Right lobe of liver (tissue), 6 donors: ENCODE measurements at places on chromosomes 2 and 18.

DNA sequence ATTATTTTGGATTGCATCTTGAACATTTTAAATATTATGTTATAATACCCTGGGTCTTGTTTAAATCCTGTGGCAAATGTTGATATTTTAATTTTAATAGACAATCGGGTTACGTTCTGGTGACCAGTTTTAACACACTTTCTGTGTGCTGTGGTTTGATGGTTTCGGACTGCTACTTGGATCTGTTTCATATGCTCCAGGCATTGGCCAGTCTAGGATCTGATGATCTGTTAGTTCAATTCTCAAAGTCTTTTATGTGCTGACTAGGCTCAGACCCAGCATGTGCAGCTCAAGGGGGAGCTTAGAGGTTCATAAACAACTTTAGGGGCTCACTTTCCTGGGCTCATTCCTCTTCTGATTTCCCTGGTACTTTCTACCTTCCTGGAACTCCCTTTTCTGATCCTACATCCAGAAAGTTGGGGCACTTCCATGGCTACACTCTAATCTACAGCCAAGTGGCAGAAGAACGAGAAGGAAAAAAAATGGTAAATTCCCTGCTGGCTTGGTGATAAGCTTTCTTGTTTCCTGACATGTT, 5.0 kb upstream of the ZBTB14 start:
- no peak for DNase-seq

GRCh38 chr2:1453561-1453960, 40.3 kb downstream of the TPO start:
- DNase-seq: no peak

DNA sequence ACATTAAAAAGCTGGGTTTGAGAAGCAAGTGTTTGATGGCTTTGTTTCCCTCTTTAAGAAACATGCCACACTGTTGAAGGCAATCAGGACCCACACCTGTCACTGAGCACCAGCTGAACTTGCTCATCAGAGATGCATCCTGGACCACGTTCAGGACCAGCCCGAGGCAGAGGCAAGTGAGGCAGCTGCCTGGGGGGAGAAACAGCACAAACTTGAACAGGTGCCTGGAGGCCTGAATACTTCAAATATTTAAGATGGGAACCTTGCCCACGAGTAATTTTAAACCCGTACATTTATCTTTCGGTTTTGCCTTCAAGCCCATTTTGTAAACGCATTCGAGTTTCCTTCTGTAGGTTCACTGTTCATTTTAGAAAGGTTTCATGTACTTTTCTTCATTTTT, 421.3 kb downstream of the NYAP2 start:
- DNase-seq: no peak

- no peak for DNase-seq
Measured at GRCh38 chr2:188919824-188920223, 54.3 kb upstream of the COL3A1 start.

DNA sequence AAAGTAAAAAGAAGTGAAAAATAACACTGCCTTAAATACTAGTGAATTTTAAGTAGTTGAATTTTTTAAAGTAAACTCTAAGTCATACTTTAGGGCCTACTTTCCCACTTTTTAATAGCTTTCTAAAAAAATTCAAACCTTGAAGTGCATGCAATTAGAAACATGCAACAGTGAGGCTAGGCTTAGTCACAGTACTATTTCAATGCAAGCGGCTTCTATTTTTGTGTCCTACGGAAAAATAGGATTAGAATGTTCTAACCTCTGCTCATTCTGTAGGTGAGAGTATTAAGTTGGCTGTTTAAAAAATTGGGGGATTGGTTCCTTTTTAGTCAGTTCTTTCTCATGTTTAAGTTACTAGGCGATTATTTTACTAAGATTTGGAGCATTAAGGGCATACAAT, 39.1 kb upstream of the PSMD14 start:
- no peak for DNase-seq

GRCh38 chr2:43115881-43116280, 110.5 kb downstream of the ZFP36L2 start:
- no peak for DNase-seq

GRCh38 chr2:69269330-69269729, 117.7 kb downstream of the GFPT1 start:
- no peak for DNase-seq

DNA sequence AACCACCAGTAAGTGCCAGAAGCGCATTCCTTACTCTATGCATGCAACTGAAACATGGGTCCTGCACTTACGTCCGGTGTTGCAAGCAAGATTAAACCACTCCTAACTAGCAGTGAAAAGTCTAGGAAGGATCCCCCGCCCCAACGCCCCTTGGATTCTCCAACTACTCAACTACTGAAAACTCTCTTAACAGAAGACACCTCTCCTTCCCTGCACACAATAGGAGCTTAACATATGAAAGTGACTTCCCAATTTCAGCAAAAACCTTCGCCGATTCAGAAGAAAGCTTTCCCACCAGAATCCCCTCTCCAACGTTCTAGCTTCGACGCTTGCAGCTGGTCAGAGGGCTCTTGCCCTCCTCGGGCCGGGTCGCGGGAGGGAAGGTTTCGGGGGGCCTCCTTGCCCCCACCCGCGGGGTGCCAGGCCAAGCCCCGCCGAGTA, 578 bp downstream of the IWS1 start:
- no peak for DNase-seq

DNA sequence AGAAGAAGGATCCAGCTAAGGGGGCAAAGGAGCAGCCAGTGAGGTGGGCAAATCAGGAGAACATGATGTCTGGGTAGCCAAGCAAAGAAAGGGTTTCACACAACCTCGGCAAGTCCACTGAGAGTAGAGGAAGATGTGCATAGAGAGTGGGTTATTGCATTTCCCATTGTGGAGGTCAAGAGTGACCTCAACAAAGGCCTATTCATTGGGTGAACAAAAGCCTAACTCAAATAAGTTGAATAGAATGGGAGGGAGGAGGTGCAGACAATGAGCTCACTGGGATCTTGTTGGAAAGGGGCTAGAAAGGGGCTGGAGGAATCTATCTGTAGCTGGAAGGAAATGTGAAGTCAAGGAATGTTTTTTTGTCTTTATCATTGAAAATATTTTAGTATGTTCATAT, 14.0 kb upstream of the PDCL3 start:
- DNase-seq: no peak

DNA sequence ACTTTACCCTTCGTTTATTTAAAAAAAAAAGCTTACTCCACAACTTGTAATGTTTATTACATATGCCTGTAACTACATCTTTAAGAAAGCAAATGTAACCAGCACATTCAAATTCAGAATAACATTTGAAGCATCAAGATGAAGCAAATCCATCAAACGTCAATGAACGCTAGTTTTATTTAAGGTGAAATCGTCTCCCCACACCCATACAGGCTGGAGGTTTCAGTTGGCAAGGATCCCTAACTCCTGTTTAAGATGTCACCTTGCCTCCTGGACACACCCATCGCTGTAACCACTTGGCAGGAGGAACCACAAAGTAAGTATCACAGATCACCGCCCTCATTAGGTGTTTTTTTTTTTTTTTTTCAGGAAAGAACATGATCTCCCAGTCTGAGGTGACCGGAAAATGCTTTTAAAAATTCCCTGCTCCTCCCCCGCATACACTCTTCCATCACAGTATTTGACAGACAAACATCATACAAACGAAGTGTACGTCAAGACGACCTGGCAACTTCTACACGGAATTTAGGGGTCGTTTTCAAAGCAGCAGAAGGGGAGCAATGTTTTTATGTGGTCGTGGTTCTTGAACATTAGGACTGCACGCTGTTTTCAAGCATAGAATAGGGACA, 19.7 kb upstream of the STPG4 start:
- no peak for DNase-seq

DNA sequence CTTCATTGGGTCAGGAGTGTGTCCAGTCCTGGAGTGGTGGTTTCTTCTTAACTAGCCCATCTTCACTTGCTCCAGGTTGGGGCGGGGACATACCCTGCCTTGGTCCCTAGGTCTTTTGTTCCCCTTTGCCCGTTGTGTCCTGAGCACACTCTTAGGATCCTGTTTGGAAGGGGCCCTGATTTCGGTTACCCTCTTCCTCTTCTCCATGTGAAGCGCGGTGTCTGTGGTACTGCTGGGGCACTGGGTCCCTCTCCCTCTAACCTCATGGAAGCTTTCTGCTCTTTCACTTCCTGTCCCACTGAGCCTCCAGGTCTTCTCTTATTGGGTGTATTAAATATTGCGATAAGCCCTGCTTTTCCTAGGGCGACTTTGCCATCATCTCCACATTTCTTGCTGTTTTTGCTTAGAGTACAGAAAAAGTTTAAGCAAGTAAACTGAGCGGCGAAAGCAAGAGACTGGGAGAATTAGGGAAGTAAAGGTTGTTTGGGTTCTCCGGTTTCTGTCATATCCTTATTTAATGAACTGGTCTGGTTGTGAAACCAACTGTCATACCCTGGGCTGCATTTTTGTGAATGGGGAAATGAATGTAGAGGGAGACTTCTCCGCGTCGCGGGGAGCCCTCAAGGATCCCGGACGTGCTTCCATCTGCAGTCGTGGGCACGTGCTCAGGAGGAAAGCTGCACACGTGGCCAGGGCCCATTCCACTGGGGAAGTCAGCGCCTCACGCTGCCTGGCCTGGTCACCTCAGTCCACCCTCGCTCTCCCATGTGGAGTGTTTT, 73.8 kb upstream of the B3GNT7 start:
- DNase-seq: no peak

DNA sequence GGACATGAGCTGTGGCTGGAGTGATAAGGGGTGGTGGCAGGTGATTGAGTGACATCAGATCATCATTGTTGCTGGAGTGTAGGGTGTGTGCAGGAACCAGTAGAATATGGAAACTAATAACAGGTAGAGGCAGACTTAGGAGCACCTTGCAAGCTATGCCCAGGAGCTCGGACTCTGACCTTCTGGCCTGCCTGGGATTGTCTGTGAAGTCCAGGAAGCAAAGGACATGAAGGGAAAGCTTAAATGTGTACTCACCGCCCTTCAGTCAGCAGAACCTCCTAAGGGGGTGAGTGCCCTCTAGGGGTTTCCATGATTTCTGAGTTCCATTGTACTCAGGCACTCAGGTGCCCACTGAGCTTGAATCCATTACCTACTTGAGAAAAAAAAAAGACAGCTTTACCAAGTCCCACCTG, 104.2 kb downstream of the CRIM1 start:
- no peak for DNase-seq

- DNase-seq: no peak
Measured at GRCh38 chr2:169897834-169898233, 70.6 kb downstream of the UBR3 start.

GRCh38 chr2:38498045-38498481, 104.7 kb downstream of the HNRNPLL start:
- no peak for DNase-seq

DNA sequence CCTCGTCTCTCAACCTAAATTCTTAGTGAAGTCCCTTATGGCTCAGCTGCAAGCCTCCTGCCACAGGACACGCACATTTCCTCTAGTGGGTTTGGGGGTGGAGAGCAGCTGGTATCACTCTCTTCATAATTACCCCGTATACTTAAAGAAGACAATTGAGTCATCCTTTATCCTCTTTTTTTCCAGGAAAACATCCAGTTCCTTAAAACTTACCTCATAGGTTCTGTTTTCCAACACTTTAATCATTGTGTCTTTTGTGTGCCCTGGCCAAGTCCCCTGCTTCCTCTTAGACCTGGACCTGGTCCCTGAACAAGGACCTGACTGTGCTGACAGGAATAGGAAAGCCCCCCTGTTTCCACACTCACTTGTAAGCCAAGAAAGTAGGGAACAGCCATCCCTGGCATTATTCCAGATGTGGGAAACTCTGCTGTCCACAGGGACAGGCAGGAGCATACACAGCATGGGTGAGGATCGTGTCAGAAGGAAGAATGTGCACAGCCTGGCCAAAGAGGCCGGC, 42.3 kb upstream of the MYO1B start:
- DNase-seq: no peak

DNA sequence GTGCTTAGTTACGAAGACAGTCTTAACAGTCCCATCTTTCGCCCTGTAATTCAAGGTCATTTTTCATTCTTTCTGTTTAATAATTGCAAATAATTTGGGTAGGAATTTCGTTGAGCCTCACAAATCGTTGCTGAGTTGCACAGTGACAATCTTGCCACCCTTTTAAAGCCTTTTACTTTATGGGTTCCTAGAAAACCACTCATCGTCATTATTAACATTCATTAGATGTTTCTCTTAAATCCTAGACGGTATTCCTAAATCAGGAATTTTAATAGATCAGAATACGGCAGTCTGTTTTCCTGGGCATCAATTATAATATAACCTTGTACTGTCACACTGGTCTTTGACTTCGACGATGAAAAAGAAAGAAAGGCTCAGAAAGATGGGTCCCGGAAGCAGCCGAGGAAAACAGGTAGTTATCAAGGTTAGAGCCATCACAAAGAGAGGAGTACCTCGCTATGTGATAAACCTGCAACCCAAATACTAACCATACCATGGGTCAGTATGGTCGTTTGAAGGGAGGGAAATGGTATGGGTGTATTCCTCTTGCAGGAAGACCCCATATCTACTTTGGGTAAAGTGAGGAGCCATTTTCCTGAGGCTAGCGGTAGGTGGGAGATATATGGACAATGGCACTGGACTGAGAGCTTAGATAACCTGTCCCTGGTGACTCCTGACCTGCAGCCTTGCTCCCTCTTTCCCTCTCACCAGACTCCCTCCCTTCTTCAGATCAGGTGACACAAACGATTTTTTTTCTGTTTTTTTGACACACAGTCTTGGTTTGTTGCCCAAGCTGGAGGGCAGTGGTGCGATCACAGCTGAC, 981 bp upstream of the SF3B1 start:
- DNase-seq: no peak

DNA sequence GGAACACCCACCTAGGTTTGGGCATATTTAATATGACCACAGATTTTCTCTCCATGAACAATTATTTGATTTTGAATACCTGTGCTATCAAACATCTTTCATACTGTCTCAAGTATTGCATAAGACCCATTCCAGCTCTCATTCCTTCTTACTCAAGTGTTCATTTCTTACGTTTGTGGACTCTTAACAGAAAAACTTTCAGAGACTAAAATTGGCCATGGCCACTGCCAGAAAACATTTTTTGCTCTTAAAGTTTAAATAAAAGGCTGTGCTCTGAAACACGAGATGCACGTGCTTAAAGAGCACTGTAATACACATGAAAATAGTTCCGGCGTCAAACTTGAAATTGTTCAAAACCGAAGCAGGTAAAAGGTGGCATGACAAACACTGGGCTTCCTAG, 89.3 kb downstream of the LIMS1 start:
- DNase-seq: no peak

GRCh38 chr2:239238839-239239606, 161.8 kb downstream of the HDAC4 start:
- DNase-seq: peak; percentile 54

DNA sequence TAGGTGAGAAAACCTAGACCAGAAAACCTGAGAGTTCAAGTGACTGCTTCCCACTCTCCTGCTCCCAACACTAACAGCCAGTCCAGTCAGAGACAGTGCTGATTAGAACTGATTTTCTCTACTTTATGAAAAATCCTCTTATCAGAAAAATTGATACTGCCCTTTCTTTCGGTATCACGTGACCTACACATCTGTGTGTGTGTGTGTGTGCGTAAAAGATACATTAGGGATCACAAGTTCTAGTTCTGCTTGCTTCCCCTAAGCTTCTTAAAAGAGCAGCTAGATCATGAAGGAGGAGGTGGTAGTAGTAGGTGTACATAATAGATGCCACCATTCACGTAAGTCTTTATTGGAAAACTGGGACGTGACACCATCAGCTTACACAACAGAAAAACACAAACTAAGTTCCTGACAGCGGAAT, 1.5 kb downstream of the ARL5A start:
- DNase-seq: no peak
